Effector memory CD4-positive, alpha-beta T cell (primary cell): ENCODE measurements at places on chromosomes 1 and 21.

DNA sequence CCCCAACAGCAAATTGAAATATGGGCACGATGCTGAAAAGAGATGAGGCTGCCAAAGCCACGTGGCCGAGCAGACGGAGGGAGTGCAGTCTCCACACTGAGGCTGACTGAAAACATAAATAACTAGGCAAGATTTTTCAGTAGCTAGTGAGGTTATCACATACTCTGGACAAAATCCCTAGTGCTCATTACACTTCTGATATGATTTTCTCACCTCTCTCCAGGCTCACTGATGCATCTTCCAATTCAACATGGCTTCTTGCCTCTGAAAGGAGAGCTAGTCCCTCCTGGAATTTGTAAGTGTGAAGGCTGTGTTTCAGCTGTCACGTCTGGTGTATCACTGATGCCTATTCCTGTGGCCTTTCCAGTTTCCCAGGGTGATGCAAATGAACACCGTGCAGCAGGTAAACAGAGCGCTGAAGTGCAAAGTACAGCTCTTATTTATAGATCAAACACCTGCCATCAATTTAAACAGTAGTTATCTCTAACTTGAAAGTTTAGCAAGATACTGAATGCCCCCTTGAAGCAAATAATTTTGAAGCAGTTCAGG lies 656.1 kb downstream of the KIF26B start:
- no peak overlapping the region for H3K4me3 ChIP-seq
- H3K36me3 ChIP-seq: no peaks in the 10 kb centered on the region
- DNase-seq: no peak
- H3K27ac ChIP-seq: no peak overlapping the region

DNA sequence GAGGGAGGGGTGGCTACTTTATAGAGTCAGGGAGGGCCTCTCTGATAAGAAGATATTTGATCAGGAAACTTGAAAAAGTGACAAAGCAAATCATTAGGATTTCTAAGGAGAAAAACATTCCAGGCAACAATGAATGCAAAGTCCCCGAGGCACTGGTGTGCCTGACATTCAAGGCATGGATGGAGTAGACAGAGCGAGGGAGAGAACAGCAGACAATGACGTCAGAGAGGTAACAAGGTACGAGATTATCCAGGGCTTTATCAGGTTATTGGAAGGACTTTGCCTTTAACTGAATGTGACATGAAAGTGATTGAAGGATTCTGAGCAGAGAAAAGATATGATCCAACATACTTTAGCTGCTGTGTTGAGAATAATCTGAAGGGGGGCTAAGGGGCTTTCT lies 72.4 kb upstream of the GNG4 start:
- no peaks in the 10 kb centered on the region for H3K4me1 ChIP-seq
- H3K4me3 ChIP-seq: no peak overlapping the region
- peaks cover 18% of the 10 kb centered on the region for H3K36me3 ChIP-seq
- H3K27ac ChIP-seq: no peak overlapping the region

DNA sequence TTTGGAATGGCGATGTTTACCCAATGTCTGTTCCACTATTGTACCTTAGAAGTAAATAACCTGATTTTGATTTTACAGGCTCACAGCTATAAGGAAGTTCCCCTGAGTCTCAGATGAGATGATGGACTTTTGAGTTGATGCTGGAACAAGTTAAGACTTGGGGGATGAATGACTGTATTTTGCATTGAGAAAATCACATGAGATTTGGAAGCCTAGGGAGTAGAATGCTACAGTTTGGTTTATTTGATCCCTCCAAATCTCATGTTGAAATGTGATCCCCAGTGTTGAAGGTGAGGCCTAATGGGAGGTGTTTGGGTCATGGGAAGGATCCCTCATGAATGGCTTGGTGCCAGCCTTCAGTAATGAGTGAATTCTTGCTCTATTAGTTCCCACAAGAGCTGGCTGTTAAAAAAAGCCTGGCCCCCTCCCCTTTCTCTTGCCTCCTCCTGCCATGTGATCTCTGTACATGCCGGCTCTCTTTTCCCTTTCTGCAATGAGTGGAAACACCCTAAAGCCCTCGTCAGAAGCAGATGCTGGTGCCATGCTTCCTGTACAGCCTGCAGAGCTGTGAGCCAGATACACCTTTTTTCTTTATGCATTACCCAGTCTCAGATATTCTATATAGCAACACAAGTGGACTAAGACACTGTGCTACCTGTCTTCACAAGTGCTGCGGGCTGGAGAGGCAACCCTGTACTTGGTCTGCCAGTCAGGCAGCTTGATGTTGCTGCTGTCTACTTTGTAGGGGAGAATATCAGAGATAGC lies 77.0 kb upstream of the TLR5 start:
- no peaks in the 10 kb centered on the region for H3K4me1 ChIP-seq
- H3K4me3 ChIP-seq: no peak overlapping the region
- peaks cover 2% of the 10 kb centered on the region for H3K36me3 ChIP-seq
- no peak for DNase-seq

DNA sequence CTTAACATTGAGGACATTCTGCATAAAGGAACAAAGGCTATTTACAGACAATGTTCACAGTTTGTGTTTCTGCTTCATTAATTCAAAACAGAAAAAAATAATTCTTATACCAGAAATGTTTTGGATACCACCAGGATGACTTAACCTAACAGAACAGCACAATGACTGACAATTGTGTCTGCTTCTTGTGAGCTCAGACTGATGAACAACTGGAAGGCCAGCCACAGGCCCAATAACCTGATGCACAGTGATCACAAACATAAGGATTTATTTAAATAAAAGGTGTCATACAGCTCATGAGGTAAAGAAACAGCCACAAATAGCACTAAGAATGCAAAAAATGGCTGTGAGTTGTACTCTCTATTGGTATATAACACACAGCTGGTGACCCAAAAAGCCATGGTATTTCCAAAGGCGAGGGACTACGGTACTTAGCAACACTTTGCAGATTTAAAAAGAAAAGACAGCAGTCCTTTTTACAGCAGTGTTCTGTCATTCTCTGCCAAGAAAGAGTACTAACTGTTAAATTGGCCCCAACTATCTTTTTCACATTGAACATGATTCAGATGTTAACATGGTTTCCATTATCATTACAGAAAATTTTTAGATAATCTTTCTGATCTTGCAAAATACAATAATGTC lies 32.1 kb upstream of the DDAH1 start:
- no peak overlapping the region for H3K27ac ChIP-seq
- no peak overlapping the region for H3K4me3 ChIP-seq
- DNase-seq: no peak
- H3K27me3 ChIP-seq: no peaks in the 10 kb centered on the region
- no peaks in the 10 kb centered on the region for H3K36me3 ChIP-seq

DNA sequence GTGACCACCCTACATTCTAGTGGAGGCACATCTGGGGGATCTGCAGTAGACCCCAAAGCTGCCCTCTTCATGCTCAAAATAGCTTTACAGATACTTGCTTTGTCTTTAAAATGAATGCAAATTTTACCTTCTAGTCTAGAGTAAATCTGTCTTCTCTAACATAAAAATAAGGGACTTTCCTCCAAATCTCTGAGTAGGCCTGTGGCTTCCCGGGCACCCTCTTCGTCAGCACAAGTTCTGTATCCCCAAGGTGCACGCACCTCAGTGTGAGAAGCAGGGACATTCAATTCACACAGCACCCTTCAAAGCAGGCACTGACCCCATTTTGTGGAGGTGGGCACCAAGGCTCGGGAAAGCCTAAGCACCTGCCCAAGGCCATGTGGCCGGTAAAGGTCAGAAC lies 19.0 kb downstream of the MEF2D start:
- peaks cover 67% of the 10 kb centered on the region for H3K36me3 ChIP-seq
- no peak for DNase-seq
- no peaks in the 10 kb centered on the region for H3K27me3 ChIP-seq

DNA sequence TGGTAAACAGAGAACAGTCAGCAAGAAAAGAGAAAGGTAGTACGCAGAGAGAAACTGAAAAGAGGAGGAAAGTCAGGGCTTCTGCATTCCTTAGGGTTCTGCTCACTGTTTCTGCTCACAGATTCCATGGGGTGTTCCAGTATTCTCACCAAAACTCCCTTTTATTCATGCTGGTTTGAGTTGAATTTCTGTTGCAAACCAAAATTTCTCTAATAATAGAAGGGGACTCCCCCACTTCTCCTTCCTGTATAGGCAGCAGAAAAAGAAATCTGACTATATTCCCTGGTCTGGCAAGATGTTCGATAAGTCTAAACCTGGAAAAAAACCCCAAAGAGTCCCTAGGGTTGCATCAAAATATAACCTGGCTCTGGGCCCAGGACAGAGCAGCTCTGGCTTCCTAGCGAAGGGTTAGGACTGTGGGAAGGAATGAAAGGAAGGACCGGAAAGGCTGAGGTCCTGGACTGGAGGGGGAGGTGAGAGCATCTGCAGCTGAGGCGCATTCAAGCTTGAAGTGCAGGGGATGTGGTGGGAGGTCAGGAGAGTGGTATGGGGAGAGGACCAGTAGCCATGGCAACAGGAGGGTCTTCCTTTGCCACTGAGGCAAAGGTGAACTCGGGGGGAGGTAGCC lies 18.8 kb upstream of the RGS16 start:
- H3K4me3 ChIP-seq: no peak overlapping the region
- H3K4me1 ChIP-seq: no peaks in the 10 kb centered on the region
- H3K27me3 ChIP-seq: no peaks in the 10 kb centered on the region
- no peak for DNase-seq

DNA sequence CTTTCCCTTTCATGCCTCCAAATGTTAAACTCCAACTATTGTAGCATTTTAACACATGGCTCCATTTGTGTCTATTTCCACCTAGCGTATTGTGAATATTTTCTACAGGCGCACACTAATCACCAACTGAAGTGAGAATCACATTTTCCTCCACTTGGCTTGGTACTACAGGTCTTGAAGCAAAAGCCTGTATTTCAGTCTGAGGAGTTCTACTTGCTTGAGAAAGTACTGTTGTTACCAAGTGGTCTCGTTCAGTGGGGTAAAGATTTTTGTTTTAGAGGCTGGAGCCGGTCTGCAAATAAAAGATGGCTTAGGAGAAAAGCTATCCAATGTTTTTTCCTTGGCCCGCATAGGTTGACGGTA lies 550 bp upstream of the PTBP2 start:
- H3K27ac ChIP-seq: no peak overlapping the region
- no peaks in the 10 kb centered on the region for H3K36me3 ChIP-seq
- no peaks in the 10 kb centered on the region for H3K27me3 ChIP-seq

DNA sequence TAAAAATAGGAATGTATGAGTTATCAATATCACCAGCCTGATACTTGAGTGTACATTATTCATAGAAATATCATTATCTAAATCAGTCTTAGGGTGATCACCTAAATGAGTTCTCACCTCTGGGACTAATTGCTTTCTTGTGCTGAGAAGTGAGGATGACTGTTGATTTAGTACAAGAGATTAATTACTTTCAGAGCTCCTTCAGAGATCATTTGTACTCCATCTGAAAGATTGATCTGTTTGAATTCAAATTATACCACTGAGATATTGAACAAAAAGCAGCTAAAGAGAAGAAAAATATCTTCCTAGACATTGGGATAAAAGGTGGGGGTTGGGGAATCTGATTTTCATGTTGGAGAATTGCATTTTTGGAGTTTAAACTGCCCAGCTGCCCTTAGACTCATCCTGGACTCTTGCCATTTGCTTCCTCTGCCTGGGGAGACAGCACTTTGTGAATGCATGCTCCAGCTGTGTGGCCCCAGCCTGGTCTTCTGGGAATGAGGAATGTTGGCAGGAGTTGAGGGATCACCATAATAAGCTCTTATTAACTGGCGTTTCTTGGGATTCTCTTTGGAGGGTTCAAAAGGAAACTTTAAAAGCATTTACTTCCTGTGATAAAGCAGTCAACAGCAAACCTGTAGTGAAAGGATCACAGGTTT lies 19.7 kb upstream of the PGBD2 start:
- H3K4me1 ChIP-seq: no peaks in the 10 kb centered on the region
- H3K4me3 ChIP-seq: no peak overlapping the region
- H3K27me3 ChIP-seq: no peaks in the 10 kb centered on the region
- H3K36me3 ChIP-seq: no peaks in the 10 kb centered on the region

DNA sequence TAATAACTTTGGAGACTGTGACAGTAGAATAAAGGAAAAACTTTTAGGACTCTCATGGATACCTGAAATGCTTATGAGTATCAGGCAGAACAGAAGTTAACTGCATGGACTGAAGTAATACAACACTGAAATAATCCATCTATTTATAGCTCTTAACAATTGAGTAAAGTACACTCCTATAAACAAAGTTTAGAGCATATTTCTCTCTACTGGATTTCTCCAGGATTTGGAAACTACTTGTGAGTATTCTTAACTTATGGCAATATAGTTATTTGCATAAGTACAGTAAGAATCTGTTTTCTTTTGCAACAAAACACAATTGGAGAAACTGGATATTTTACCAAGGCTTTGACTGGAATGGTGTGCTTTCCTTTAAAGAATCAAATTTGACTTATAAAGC lies 9.9 kb upstream of the CD48 start:
- no peak overlapping the region for H3K27ac ChIP-seq
- no peak overlapping the region for H3K4me3 ChIP-seq
- H3K36me3 ChIP-seq: no peaks in the 10 kb centered on the region
- no peaks in the 10 kb centered on the region for H3K4me1 ChIP-seq

GRCh38 chr1:241637604-241638003 lies 2.6 kb downstream of the CHML start:
- H3K36me3 ChIP-seq: no peaks in the 10 kb centered on the region
- DNase-seq: no peak
- H3K4me1 ChIP-seq: peaks cover 3% of the 10 kb centered on the region
- H3K27ac ChIP-seq: no peak overlapping the region
- H3K27me3 ChIP-seq: no peaks in the 10 kb centered on the region
- H3K4me3 ChIP-seq: no peak overlapping the region

- no peaks in the 10 kb centered on the region for H3K27me3 ChIP-seq
- H3K27ac ChIP-seq: no peak overlapping the region
- no peaks in the 10 kb centered on the region for H3K36me3 ChIP-seq
- H3K4me3 ChIP-seq: no peak overlapping the region
These were observed 11.2 kb upstream of the HYI start for GRCh38 chr1:43464681-43465504.

- H3K4me1 ChIP-seq: no peaks in the 10 kb centered on the region
- no peaks in the 10 kb centered on the region for H3K36me3 ChIP-seq
These were observed 82.4 kb downstream of the OBSCN start for GRCh38 chr1:228289996-228290881.

DNA sequence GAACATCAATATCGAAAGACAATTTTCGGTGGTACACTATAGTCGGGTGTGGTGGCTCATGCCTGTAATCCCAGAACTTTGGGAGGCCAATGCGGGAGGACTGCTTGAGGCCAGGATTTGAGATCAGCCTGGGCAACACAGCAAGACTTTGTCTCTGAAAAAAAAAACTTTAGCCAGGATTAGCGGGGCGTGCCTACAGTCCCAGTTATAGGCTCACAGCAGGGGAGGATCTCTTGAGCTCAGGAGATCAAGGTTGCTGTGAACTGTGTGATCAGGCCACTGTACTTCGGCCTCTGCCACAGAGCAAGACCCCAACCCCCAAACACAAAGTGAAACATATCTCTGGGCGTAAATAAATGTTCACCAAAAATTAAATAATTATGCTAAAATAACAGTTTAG lies 1.6 kb downstream of the TADA1 start:
- H3K4me3 ChIP-seq: no peak overlapping the region
- H3K27ac ChIP-seq: no peak overlapping the region
- H3K4me1 ChIP-seq: peaks cover 11% of the 10 kb centered on the region
- H3K36me3 ChIP-seq: no peaks in the 10 kb centered on the region
- H3K27me3 ChIP-seq: no peaks in the 10 kb centered on the region
